ENCODE measurements at places on chromosomes 6 and 20.
A peak's percentile ranks its signal among the peaks of the same experiment; 100 is the strongest.

GRCh38 chr6:7445101-7445500 is 55.5 kb downstream of the RIOK1 start:
- no peak for DNase-seq

- no peak for DNase-seq
These were observed 33.5 kb upstream of the GCLC start for GRCh38 chr6:53578371-53578770.

DNA sequence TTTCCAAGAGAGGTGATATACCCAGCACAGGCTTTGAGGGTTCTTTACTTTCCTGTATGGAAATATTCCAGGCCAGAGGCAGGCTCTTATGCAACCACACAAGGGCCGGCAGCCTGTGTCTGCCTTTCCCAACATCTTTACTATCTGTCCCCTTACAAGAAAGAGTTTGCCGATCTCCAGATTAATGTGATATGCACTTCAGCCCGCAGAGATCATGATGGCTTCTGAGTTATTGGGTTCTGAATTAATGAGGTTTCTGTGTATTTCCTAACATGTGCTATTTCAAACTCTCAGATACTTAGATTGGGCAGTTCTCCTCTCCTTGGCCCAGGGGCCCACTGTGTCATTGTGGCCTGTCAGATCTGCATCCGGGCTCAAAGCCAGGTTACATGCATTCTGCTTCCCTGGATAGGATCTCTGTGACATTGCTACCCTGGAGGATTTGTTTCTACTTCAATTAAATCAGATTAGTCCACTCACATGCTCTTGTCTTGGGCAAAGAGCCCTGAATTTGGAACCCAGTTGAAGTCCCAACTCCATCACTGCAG is 56.6 kb downstream of the TGM2 start:
- no peak for DNase-seq

- DNase-seq: no peak
These were observed 53.0 kb downstream of the HDGFL1 start for GRCh38 chr6:22622351-22622750.

DNA sequence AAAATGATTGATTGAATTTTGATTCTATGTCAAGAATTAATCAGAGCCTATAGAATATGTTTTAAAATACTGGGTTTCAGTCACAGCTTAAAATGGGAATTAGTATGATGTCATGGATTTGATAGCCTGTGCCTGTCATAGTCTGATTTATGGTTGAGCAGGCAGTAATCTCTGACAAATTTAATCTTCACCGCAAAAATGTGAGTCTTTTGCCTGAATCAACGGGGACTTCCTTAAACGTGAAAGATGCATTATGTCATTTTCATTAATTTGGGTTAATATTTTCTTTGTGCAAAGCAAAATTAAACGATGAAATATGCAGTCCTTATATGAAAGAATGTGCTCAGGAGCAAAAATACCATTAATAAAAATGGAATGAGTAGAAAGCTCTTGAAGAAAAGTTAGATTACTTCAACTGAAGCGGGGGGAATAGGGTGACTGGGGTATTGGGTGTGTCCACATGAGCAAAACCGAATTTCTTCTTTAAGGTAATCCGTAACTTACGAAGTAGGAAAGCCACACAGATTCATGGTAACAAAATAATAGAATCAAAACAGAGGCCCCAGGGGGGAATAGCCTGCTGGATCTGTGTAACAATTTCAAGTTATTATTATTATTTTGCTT is 339.6 kb upstream of the NOX3 start:
- no peak for DNase-seq

- DNase-seq: peak; percentile 50
These were observed 1.2 kb downstream of the PLAGL1 start for GRCh38 chr6:144006736-144007477.

- no peak for DNase-seq
These were observed 40.3 kb downstream of the UQCC2 start for GRCh38 chr6:33670971-33671743.

DNA sequence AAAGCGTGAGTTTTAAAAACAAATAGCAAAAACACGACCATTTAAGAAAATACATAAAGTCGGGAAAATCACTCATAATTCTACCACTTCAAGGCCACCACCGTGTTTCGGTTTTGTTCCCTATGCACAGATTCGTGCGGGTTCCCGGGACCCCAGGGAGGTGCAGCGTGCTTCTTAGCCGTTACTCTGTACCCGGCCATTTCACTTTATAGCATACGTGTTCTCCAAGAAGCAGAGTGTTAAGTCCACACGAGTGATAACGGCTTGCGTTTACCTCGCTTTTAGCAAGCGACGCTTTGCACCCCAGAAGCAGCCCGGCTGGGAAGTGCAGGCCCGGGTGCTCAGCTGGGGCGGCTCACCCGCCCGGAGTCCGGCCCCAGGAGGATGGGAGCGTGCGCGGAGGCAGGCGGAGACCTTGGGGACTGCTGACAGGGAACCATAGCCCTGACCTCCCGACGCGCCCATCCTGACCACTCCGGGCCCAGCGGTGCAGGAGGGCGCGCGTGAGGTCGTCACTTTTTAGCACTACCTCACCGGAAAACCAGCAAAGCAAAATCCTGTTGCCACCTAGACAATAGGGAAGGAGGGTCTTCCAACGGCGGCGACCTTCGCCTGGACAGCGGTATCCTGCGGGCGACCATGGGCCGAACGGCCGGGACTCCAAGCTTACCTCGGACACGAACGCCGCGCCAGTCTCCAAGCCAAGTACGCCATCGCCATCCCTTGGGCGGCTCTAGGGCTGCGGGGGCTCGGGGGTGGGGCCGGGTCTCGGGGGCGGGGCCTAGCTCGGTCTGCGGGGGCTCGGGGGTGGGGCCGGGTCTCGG is at the start of gene ECI2:
ECI2 (minus strand) TSS at position 735 of the 824 bp plus-strand sequence; CDS start at position 720, 15 bp downstream.
- peak; percentile 76 for DNase-seq

DNA sequence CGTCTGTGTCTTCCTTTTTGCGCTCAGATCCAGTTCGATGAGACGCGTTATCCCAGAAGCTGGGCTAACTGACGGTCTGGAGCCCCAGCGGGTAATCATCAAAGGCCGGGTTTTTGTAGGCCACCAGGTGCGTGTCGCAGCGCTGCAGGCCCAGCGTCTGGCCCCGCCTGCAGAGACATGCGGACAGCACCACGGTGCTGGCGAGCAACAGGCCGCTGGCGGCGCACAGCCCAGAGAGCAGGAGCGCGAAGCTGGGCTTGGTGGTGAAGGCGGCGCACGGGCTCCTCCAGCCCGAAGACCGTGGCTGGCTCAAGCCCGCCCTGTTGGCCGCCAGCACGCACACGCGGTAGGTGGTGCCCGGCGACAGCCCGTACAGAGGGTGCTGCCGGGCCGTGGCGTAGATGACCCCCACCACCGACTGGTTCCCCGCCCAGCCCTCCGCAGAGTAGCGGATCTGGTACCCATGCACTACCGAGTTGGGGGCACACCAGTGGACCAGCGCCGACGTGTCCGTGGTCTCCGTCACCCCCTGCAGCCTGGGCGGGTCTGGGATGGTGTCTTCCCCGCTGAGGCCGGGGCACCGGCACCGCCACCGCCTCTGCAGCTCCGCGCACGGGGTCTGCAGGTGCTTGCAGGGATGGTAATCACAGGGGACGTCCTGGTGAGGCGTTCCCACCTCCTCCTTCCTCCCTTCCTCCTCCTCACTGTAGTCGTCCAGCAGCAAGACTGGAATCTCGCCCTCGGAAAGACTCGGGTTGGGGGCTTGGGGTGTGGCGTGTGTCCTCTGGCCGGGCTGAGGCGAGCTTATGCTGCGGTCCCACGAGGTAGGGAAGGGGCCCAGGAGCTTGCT is 12.7 kb downstream of the LRRN4 start:
- DNase-seq: no peak

DNA sequence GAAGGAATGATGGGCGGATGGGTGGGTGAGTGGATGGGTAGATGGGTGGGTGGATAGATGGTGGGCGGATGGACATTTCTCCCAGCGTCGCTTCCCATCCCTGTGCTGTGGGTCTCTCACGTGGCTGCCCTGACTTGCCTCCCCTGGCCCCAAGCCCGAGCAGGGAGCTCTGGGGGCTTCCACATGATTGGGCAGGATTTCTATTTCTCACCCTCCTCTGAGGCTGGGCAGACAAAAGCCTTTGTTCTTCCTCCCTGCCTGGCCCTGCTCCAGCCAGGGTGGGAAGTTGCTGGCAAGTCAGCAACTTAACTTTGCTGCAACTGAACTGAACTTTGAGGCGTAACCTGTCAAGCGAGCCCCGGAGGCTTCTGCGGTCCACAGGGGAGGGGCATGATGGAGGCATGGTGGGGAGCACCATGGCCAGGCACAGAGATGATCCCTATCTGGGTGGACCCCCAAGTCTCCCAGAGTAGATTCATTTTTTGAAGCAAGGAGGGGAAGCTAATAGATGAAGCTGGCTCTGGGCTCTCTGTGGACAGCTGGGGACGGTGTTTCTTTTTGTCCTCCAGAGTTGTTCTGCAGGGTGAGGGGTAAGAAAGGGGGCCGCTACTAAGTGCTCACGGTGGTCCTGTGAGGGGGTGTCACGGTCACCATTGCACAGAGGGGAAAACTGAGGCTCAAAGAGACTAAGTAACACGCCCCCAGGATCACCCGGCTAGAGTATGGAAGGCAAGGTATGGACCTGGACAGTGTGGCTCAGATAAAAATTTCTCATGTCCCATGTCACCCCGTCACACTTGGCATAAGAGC is 140.1 kb downstream of the CEBPB start:
- DNase-seq: no peak

GRCh38 chr6:111447051-111447450 is 36.0 kb downstream of the REV3L start:
- DNase-seq: no peak

GRCh38 chr6:134619077-134619476 is 301.2 kb upstream of the SGK1 start:
- no peak for DNase-seq

- no peak for DNase-seq
These were observed 70.8 kb downstream of the BMP2 start for GRCh38 chr20:6838181-6838826.

- DNase-seq: peak; percentile 58
These were observed 77.6 kb downstream of the ZMYND8 start for GRCh38 chr20:47278907-47279348.

DNA sequence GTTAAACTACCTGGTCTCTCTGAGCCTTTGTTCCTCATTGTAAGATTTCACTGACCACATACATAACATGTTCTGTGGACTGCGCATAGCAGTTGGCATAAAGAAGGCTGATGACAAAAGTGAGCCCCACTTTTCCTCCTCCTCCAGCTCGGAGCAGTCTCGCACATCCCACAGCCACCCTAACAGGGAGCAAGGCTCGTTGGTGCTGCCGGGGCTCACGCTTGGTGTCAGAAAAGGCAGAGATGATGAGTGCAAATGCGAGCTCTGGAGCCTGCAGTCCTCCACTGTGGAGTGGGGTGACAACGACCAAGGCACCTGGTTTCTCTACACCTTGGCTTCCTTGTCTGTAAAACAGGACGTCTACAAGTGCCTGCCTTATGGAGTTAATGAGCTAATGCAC is 9.7 kb downstream of the TGM3 start:
- DNase-seq: no peak

GRCh38 chr6:105458084-105458483 is 55.2 kb upstream of the PREP start:
- no peak for DNase-seq

GRCh38 chr20:3547906-3548305 is 77.1 kb downstream of the ATRN start:
- no peak for DNase-seq

- DNase-seq: peak; percentile 23
These were observed 686.7 kb downstream of the COL12A1 start for GRCh38 chr6:74519163-74519562.

DNA sequence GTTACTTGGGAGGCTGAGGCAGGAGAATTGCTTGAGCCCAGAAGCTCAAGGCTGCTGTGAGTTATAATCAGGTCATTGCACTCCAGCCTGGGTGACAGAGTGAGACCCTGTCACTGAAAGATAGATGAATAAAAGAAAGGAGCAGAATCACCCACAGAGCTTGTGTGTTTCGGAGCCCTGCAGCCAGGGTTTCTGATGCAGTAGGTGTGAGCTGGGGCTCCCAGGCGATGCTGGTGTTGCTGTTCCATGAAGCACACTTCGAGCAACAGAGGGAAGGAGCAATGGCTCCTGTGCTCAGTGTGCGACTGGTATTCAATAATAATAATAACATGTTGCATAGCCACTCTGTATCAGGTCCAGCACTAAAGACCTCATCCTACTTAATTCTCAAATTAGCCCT is 197.5 kb upstream of the CST7 start:
- no peak for DNase-seq

DNA sequence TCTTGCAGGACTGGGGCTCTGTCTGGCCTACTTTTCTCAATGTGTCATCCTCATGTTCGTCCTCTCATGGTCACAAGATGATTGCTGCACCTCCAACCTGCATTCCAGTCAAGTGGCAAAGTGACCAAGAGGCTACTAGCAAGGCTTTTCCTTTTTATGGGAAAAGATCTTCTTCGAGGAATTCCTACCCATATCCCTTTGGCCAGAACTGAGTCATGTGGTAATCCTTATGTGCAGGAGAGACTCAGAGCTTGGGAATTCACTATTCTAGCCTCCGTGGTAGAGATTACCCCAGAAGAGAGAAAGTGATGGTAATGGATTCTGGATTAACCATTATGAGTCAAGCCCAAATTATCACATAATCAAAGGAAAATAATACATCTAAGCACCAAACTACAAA is 162.7 kb downstream of the KCNQ5 start:
- DNase-seq: no peak

- peak; percentile 22 for DNase-seq
These were observed 103.8 kb downstream of the KHDC1L start for GRCh38 chr6:73121421-73121993.

GRCh38 chr20:36128463-36129159 is 25.9 kb upstream of the EPB41L1 start:
- no peak for DNase-seq

GRCh38 chr6:39100358-39100757 is 14.6 kb downstream of the SAYSD1 start:
- DNase-seq: no peak

- no peak for DNase-seq
These were observed 116.5 kb downstream of the FAM120B start for GRCh38 chr6:170423030-170423429.

GRCh38 chr6:22302838-22303237 is 6.0 kb upstream of the PRL start:
- DNase-seq: no peak
